ENCODE measurements at places on chromosomes 1 and 21.

DNA sequence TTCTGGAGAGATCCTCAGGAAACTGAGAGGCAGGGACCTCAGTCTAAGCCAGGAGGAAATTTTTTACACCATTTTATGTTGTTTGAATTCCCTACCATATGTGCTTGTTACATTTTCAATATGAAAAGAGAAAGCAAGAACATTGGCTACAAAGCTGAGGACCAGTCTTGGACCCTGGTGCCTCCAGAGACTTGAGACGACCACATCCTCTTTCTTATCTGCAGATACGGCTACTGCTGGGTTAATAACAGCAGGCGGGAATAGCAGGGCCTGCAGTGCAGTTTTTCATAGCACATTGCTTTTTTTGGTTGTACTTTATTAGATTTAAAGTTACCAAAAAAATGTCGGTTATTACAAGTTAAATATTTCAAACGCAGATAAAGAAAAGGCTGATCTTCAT lies 3.9 kb downstream of the KDM4A start:
- DNase-seq = no peak

DNA sequence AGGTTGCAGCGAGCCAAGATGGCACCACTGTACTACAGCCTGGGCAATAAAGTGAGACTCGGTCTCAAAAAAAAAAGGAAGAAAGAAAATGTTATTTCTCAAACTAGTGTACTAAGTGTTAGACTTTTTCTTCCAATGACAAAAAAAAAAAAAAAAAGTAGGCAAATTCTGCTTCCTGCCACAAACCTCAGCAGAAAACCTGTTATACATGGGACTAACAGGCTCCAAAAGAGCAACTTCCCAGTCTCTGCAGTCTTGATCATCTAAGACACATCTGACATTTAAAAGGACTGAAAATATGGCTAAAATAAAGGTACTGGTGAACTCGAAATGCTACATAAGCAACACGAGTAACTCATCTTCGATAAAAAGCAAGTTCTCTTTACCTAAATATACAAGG lies 59.6 kb downstream of the HSF2BP start:
- no peak for DNase-seq

- no peak for DNase-seq
Observed at GRCh38 chr1:54137534-54138061, 15.2 kb downstream of the CDCP2 start.

DNA sequence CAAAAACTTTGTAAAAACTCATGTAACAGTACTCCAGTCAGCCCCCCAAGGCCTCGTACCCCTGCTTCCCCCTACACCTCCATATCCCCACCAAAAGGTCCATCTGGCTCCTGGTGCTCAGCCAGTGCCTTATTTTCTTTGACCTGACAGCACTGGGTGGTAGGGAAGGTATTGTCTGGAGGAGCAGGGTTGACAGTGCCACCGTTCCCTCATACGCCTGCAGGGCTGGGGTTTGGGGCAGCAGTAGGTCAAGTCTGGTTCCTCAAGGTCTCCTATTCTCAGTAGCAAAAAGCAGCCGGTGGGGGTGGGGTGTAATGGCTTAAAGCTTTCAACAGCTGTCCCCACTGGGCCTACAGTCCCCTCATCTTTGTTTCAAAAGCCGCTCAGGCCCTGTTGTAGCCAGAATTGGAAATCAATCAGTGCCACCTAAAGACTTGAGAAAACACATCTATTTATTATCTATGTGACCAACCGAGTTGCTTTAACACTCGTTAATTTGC lies 25.3 kb upstream of the TTF2 start:
- no peak for DNase-seq

GRCh38 chr1:23343221-23344110 lies 618 bp downstream of the HNRNPR start:
- DNase-seq = peak; percentile 42

DNA sequence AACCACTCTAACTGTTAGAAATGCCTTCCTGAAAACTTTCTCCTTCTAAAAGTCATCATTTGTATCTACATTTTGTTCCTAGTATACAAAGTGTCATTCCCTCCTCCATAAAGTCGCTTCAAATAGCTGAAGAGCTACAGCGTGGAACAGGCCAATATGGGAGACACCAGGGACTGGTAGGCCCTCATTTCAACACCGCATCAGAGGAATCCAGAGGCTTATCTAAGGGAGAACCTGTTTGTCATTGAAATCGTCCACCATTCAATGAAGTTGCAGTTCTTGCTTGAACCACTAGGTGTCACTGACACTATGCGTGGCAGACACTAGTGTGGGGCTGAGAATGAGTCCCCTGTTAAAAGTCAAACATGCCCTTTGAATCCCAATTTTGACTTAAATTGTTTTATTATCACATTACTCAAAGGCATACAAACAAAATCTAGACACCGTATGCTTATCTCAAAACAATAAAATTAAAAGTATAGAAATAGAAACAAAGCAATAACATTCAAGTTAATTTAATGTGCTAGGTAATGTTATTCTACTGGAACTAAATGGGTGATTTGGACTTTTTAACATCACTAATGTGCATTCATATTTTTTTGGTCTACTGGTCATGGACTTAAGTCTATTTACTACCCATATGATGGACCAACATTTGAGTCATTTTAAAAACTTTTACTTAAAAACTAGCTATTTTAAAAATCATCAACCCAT lies 182.3 kb downstream of the FCRL5 start:
- DNase-seq = peak; percentile 47

DNA sequence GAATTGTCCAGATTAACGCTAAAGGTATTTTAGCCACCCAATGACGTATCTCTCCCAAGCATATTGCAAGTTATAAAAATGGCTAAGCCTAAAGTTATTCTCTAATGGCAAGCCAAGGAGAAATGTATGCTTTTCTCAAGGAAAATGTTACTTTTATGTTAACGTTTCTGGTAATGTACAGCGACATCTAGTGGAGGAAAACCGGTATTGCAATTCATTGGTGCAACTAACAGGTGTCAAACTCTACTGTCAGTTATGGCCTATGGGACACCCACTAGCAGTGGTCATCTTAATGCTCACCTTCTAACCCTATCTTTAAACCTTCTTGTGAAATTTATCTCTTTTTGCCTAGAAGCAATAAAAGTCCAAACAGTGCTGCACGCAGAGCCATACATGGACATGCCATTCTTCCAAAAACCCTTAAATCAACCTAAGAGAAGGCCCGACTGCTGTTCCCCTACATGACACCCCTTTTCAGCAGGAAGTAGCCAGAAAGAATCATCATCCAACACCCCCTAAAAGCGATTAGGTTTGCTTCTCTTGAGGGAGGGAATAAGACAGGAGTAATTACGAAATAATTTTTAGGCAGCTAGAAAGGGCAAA lies 68.7 kb upstream of the LRIF1 start:
- peak; percentile 54 for DNase-seq

- DNase-seq = no peak
Observed at GRCh38 chr1:203078478-203078877, 7.3 kb downstream of the MYOG start.

- no peak for DNase-seq
Observed at GRCh38 chr1:75327395-75327794, 193.2 kb downstream of the LHX8 start.
